ENCODE measurements at places on chromosomes 2 and 18. TPM values are rescaled to one million over a fixed set of nuclear protein-coding genes. Genes with fewer than 3 reads are reported as not detected.

- DNase-seq, result no peak
Observed at GRCh38 chr2:65528241-65528574, 95.8 kb upstream of the SPRED2 start.

GRCh38 chr2:6052649-6053048, 360.5 kb downstream of the SOX11 start:
- DNase-seq, result no peak

DNA sequence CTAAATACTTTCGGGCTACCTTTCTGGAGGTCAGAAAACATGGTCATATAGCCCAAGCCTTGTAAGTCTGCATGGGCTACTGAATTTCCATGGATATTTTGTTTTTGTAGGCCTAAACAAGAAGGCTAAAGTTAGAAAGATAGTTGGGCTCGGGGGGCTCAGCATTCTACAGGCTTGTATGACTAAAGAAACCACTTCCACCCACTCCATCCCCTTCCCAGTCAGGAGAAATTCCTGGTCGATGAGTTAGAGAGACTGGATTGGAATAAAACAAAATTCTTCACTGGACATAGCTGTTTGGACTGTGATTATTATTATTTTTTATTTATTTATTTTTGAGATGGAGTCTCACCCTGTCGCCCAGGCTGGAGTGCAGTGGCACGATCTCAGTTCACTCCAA, 539.4 kb upstream of the TNP1 start:
- peak; percentile 61 for DNase-seq

DNA sequence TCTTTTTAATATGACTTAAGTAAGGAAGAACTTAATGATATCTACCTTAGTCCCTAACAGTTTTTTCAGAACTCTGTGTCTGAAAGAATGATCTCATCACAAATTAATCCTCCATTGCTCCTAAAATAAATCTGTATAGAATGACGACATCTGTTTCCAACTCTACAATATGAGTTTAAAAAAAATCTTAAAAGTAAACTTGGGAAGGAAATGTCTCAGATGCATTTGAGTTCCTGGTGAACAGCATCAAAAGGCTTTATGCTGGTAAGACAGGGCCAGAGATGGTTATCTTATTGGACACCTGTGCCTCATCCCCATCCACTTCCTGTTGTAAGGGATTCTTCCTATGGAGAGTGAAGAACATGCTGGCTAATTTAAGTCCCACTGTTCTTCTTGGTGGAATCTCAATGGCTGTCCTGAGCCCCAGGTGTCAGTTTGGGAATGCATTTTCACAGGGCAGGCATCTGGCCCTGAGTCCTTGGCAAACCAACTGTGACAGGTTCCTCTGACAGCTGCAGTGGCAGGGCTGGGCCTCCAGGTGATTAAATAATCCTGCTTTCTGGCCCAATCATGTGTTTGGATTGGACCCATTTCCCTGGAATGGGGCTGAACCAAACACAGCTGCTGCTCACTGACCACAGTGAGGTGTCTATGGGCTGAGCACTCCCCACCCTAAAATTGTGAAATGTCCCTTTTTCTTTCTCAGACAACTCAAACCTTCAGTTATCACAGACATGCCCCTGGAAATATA, 12.9 kb upstream of the NCKAP5 start:
- DNase-seq, result peak; percentile 18

DNA sequence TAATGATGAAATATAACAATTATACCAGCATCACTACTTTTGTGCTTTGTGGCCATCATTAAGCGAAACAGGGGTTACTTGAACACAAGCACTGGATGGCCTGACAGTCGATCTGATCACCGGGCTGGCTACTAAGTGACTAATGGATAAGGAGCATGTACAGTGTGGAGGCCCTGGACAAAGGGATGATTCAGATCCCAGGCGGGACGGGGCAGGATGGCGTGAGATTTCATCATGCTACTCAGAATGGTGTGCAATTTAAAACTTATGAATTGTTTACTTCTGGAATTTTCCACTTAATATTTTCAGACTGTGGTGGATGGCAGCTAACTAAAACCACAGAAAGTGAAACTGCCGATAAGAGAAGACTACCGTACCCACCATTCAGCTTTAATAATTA, 7.0 kb upstream of the CLIP4 start:
- DNase-seq, result peak; percentile 88

GRCh38 chr2:118309946-118310680, 221.8 kb downstream of the INSIG2 start:
- DNase-seq, result peak; percentile 87

DNA sequence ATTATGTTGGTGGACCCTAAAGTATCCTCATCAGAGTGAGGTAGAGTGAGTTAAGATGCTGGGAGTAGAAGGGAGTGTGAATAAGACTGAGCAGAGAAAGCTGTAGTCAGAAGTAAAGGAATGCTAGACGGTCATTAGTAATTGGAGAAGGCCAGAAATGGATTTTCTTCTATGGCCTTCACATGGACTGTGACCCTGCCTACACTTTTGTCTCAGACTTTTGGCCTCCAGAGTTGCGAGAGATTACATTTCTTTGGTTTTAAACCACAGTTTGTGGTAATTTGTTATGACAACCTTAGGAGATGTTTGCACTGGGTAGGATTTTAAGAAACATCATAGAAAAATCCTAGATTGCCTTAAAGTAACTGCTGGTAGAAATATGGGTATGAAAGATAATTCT, 1267.7 kb upstream of the TMEFF2 start:
- no peak for DNase-seq

DNA sequence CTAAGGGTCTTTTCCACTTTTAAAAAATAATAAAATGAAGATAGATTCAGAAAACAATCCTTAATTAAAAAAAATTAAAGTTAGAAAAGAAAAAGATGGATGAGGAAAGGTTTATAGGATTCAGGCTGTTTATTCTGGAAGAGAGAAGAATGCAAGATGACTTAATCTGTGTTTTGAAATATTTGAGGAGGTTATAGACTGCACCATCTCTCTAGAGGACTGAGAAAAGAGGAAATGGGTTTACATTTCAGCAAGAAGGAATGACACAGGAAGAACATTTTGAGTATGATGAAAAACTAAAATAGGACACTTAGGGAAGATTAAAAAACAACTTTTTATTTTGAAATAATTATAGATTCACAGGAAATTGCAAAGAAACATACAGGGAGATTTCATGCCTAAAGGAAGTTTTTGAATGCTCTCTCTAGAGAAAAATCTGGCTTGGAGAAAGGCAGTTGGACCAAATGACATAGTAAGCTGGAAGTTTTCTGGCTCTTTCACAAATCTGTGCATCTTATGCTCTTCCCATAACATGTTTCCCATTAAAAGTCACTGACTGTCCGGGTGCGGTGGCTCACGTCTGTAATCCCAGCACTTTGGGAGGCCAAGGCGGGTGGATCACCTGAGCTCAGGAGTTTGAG, 75.0 kb downstream of the CERS6 start:
- peak; percentile 65 for DNase-seq

GRCh38 chr18:35406666-35407065, 29.5 kb upstream of the ZNF396 start:
- DNase-seq, result no peak

DNA sequence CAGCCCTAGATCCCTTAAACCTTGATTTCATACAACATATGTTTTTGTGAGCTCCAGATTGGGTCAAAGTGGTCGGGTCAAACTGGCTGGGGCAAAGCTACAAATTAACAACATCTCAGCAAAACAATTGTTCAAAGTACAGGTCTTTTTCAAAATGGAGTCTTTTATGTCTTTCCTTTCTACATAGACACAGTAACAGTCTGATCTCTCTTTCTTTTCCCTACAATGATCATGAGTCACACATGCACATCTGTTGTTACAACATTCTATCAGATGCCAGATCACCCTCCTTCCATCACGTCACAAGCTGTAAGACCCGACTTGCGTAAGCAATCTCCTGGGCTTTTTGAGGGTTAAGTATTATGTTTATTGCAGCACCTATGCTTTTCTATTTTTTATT, 55.1 kb downstream of the RHOB start:
- peak; percentile 96 for DNase-seq

DNA sequence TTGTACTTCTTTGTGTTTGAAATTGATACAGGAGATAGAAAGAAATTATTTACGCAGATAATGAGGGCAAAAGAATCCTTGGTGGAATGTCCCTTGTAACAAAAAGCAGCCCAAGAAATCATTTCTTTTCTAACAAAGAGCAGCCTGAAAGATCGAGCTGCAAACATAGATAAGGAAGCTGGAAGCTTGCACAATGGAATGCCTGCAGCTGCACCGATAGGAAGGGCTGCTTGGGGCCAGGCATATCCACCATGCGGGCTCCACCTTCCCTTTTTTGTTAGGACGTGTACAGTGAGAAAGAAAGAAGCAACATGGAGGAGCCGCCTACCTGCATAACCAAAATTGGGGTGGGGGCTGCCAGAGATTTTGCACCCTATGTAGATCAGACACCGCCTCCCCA, 568.7 kb downstream of the METTL4 start:
- DNase-seq, result no peak

DNA sequence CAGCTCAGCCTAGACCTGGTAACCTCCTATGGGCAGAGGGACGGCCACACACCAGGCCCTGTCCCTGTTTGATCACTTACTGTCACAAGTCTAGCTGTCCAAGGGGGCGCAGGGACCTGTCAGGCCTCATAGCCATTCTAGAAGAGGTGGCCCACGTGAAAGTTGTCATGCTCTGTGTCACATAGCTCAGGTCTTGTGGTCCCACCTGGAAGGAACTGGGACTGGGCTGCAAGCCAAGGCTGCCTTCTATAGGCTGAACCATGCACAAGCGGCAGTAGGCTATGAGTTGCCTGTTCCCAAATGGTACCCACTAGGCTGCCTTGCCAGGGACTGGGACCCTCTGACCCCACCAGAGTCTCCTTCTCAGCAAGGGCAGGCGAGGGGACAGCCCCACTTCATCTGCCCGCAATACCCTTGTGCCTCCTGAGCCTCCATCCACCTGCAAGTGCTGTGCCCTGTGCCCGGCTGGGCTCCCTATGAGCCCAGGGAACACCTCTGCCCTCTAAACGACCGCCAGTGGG, 177.5 kb downstream of the ANAPC1 start:
- no peak for DNase-seq

- no peak for DNase-seq
Observed at GRCh38 chr18:44682201-44682870, 1.6 kb downstream of the SETBP1 start.

DNA sequence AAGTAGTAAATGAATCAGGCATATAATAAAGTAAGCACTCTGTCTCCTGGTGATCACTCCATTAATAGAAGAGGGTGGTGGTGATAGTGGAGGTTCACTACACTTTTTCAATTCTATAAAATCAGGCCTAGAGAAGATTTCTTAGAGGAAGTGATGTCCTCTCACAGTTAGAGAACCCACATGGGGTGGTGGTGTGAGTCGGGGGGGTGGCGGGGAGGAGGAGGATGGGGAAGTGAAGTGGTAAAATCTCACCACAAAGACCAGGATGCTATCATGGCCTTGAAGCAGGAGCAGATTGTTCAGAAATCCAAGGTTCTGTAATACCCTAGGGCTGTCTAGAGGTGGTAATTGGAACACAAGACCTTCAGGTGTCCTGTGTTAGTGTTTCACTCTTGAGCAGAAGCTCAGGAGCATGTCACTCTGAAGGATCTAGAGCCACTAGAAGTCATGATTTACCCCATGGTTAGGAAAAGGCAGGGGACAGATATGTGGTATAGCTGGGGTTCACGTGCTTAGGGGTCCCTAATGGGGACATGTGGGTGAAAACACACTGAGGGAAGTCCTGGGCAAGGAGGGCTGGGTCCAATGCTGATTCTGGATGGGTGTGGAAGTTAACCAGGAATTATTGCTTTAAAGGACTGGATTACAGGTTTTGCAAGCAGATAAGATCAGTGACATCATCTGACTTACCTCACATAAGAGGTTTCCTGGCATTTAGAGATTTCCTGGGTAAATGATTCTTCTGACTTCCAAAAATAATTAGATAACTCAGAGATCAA, 31.0 kb downstream of the RNF125 start:
- peak; percentile 20 for DNase-seq

- peak; percentile 76 for DNase-seq
Observed at GRCh38 chr2:65316072-65316471, 88.4 kb downstream of the ACTR2 start.

- no peak for DNase-seq
Observed at GRCh38 chr2:20033322-20033721, 18.1 kb downstream of the LAPTM4A start.

- peak; percentile 0 for DNase-seq
Observed at GRCh38 chr18:69401972-69402532, 1.4 kb downstream of the DOK6 start.

- DNase-seq, result no peak
Observed at GRCh38 chr2:31049916-31050588, 88.2 kb downstream of the GALNT14 start.

GRCh38 chr2:75464348-75464946, 96.3 kb downstream of the EVA1A start:
- peak; percentile 58 for DNase-seq

GRCh38 chr2:158716121-158716791, 78.9 kb upstream of the DAPL1 start:
- DNase-seq, result no peak

DNA sequence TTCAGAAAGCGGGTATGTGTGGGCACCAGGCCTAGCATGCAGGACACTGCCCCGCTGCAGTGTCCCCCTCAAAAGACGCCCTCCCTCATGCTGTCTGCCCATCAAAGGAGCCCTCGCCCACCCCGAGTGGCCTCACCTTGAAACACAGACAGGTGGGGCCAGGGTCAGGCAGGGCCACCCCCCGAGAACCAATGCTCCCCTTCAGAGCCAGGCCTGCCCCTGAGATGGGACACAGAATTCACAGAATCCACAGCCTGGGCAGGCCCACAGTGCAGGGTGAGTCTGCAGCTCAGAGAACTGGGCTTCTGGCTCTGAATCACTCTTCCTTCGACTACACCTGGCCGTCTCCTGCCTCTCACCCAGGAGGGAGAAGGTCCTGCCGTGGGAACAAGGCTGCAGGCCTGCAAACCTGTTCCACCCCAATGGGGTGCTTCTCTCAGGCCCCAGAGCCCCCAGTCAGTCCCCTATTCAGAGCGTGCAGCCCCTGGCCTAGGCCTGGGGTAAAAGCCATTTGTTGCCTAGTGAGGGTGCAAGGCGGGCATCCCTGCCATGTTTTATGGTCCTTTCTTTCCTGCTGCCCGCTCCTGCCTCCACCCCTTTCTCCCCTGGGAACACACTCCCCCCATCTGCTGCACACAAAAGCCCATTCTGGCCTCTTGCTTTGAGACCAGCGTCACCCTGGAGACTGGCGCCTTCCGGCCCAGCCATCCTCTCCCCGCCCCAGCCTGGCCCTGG, 11.3 kb upstream of the ARHGEF4 start:
- DNase-seq, result no peak

DNA sequence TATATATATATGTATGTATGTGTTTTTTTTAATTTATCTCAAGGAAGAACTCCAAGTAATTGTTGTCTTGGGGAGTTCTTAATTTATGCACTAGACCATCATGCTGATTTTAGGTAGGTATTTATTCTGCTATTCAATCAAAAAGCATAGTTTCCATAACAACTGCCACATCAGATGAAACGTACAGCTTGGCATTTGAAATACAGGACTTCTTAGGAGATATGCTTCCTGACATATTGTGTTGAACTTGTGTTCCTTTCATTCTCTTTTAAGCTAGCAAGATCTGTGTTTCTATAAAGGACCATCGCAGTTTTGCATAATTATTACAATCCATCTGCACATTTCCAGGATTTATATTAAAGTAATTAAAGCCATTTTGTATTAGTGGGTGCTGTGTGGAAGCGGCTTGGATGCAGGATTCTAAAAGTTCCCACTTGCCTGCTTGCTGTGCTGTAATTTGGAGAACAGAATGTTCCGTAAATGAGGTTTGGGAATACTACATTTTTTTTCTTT, 343.5 kb upstream of the FANCL start:
- no peak for DNase-seq

RNF144A gene
- total RNA-seq, result 3.5 TPM

ZC3H6 gene
- total RNA-seq, result 3.3 TPM

GKN1 gene
- not detected for total RNA-seq

SMAD7 gene
- total RNA-seq, result 51.7 TPM

SLC9A2 gene
- not detected for total RNA-seq

LRRTM1 gene
- total RNA-seq, result not detected

Measured in GM23248 (cell line).